RKO (cell line): ENCODE measurements at places on chromosomes 3 and 15.

GRCh38 chr3:118098827-118099226 lies 935.8 kb downstream of the IGSF11 start:
- no peak for DNase-seq

- DNase-seq = no peak
Observed at GRCh38 chr3:22199095-22199494, 448.1 kb upstream of the ZNF385D start.

DNA sequence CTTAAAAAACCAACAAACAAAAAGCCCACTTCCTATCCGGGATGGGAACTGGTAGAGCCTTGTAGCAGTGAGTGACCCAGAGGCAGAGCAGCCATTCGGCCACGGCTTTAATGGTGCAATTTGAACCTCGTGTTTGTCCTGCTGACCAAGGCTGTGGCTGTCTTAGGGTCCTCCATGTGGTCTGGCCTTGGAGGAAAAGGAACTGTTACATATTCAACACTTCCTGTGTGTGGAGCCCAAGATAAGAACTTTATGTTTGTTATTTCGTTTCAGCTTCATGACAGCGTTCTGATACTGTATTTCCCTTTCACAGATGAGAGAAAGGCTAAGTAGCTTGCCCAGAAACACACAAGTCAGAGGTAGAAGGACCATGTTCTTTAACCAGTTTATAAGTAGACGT lies 269.8 kb downstream of the SV2B start:
- DNase-seq = no peak

GRCh38 chr3:8491271-8492144 lies 10.1 kb upstream of the LMCD1 start:
- DNase-seq = no peak

DNA sequence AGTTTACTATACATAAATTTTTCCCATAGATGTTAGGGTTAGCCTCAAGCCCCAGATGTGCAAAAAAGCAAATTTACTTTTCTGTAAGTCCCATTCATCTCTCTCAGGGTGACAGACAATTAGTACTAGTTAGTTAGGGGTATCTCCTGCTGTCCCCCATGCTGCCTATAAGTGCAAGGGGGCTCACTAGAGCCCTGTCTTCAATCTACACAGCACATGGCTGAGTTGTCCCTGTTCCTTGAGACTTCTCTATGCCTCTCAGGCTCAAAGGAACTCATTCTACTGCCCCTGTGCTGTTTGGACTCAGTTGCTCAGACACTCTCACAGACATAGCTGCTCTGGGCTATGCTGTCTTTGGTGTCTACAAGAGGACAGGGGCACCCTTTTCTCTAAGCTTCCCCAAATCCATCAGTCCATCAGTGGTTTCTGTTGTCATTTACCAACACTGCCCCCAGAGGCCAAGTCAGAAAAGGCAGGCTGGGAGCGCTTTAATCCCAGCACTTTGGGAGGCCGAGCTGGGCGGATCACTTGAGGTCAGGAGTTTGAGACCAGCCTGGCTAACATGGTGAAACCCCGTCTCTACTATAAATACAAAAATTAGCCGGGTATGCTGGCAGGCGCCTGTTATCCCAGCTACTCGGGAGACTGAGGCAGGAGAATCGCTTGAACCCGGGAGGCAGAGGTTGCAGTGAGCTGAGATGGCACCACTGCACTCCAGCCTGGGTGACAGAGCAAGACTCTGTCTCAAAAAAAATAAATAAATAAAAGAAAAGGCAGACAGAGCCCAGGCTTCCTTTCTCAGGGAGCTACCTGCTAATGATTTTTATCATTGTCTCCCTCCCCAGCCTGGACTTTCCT lies 31.4 kb upstream of the PRTG start:
- peak; percentile 42 for DNase-seq

DNA sequence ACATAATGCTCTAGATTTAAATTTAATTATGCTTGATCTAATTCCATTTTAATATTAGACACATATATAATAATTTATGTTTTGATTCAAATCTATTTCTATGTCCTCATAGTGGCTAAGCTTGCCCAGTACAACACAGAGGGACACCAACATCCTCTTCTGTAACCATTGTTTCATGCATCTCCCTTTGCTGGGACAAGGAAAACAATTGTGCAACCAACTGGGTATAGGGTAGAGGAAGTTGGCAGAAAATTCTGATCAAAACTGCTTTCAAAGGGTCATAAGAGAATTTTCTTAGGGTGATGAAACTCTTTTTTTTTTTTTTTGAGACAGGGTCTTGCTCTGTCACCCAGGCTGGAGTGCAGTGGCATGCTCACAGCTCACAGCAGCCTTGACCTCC lies 121.4 kb upstream of the SGO1 start:
- no peak for DNase-seq

DNA sequence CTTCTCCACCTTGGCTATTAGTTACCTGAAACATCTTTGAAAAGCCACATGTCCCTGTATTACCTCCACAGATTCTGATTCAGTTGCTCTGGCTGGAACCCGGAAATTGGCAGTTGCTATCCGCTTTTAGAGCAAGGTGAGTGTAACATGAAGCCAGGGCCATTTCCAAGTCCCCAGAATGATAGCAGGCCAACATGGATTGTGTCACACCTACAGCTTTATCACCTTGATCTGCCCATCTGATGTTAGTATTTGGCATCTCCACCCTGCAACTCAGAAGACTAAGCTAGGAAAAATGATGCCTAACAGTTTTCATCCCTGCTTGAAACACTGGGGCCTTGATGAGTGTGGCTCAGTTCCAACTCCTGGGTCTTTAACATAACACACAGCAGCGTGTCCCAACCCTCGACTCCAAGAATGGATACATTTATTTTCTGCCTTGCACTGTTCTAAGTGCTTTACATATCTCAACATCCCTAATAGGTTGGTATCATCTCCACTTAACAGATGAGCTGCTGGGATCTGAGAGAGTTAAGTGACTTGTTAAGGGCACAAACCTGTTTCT lies 21.3 kb upstream of the NUDT16 start:
- DNase-seq = no peak

DNA sequence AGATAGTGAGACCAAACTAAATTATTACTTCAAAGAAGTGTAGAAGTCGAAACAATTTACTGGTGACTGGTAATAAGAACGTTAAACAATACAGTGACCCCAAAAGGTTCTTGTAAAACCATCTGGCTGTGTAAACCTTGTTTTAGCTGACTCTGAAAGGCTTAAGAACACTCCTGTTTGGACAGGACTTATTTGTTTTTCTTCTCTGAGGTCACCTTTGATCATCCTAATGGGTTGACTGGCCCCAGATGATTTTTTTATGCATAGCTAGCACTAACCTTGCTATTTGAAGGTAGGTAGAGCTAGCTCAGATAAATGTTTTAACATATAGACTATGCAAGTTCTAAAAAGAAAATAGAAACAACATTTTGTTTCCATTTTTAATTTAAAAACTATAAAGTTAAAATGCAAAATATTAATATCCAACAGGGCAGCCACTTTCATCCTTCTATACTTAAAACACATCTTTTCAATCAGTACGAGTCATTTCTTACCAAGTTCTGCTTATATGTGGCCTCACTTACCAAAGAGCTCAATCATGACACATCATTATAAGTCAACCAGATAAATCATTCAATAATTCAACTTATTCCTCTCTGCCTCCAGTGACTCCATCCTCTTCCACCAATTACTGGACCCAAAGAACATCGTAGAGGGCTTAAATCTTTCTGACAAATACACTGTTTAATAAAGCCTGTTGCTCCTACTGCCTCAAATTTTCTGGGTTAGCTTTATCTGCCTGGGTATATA lies 158.8 kb downstream of the SSR3 start:
- DNase-seq = peak; percentile 21

DNA sequence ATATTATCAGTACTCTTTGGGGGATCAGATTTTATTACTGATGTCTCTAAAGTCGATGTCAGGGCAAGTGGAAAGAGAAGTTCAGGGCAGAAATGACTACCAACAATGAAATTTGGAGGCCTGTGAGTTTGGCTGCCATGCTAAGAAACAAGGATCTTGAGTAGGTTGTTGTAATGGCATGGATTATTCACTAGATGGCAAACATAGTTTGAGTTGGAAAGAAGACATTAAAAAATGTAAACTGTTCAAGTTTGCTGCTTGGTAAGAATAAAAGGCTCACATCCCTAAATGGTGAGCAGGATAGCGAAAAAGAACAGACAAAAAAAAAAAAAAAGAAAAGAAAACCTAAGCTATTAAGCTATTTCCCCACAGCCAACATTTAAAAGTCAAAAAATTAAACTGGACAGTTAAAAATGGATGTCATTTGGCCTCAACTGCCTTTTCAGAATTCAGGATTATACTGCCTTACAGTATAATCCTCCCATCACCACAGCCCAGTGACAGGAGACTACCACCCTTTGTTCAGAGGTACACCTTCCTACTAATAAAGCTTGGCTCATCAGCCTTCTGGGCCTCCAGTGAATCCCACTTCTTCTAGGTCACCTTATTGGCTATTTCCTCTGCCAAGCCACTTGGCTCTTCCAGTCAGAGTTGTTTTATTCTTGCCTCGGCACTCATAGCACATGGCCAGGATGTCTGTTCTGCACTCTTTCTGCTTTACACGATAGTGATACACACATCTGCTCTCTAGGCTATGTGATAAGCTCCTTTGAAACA lies 163.7 kb downstream of the PLD1 start:
- peak; percentile 73 for DNase-seq

GRCh38 chr3:86748015-86748414 lies 242.9 kb downstream of the VGLL3 start:
- no peak for DNase-seq

DNA sequence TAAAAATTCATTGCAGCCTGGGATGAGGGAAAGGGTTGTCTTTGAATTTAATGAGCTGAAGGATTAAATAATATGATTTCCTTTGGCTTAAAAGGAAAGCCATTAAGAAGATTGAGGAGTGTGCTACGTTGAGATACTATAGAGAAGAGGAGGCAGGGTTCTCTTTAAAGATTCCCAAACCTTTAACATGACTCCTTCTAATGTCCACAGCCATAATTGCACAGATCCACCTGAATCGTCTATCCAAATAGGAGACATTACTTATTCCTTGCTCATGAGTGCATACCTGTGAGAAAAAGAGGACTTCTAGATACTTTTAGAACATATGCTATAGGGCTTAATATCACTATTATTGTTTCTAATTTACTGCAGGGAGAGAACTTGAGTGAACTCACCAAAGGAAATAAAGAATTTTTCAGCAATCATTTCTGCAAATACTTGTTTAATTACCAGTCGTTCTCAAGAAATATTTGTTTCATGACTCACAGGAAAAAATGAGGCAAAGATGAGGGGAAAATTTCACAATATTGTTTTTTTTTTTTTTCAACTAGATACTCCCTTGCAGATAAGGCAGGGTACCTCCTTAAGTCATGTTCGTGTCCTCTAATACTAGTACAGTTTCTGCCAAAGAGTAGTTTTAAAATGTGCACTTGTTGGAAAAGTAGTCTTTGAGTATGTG lies 8.9 kb upstream of the SUCNR1 start:
- DNase-seq = peak; percentile 40
